ENCODE measurements at places on chromosomes 3 and 15.

DNA sequence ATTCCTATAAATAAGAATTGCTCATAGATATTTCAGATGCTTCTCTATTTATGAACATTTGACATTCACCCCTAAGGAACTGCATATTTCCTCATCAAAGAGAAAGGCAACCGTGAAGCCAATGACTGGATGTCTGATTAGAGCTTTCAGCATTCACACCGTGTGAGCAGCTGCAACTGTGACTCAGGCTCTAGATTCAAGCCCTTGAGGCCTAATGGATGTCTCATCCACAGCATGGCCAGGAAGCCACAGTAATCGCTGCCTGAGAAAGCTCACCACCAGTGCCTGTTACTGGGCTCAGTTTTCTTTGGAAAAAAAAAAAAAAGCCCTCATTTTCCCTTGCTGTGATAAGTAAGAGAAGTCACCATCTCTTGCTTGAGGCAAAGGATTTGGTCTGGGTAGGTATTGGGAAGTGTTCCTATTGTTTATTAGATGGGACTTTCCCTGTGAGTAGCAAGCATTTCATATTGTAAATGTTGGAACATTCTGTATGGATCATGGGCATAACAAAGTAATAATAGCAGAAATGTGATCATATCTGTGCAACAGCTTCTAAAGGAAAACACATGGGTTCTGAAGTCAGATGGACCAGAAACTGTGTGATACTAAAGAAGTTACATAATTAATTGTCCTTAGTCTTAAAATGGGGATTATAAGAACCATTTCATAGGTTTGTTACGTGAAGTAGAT is 783.7 kb downstream of the AGBL1 start:
- no peak for DNase-seq

DNA sequence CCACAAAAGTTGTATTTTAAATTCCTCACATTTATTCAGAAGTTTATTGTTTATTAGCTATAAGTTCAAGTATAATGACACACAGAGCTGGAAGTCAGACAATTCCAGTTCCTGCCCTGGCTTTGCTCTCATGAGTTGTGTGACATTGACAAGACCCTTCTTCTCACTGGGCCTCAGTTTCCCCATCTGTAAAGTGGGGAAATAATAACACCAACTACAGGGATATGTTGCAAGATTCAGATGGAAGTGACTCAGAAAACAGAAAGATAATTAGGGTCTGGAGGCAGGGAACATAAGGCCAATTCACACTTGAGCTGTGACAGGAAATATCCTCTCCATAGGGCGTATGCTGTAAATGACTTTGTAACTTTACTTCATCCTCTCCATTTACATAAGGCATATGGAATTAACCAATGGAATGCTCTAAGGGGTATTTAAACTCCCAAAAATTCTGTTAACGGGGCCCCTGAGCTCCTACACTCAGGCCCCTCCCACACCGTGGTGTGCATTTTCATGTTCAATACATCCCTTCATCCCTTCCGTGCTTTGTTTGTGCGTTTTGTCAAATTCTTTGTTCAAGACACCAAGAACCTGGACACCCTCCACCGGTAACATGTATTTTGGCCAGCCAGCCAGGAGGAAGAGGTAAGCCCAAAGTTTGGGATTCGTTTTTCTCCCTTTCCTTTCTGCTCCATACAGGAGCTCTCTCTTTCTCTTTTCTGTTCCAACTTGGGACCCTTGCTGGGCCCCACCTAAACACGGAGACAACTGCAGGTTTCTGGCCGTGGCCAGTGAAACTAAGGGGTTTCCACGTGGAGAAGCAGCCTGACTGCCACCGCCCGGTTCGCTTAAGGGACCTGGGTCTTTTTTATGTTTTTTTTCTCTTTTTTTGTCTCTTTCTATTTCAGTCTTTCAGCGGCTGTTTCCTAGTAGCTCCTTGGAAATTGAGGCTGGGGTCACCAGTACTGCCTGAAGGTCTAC is 16.9 kb downstream of the CYP11A1 start:
- DNase-seq = no peak

DNA sequence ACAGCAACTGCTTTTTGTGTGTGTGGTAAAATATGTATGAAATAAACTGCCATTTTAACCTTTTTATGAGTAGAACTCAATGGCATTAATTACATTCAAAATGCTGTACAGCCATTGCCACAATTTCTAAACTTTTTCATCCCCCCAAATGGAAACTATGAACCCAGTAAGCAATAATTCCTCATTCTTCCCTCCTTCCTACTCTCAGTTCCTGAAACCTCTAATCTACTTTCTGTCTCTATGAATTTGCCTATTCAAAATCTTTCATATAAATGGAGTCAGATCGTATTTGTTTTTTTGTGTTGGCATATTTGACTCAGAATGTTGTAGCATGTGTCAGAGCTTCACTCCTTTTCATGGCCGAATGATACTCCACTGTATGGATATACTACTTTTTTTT is 5.3 kb upstream of the BLM start:
- DNase-seq = no peak

DNA sequence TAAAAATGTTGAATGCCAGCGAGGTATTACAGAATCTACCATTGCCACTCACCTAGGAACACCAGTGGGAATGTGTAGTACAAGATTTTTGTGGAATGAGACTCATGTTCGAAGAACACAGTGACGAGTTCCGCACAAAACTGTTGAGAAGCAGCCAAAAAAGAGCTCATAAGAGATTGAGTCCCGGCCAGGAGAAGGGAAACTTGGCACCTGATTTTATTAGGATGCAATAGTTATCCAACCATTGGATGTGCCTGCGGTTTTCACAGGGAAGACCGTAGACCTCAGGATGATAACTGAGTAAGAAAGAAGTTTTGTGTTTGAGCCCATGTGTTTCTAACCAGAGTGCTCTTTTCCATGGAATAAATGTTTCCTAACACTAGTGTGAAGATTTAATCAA is 88.9 kb downstream of the PTPRG start:
- no peak for DNase-seq

- no peak for DNase-seq
These were observed 612 bp downstream of the UBA5 start for GRCh38 chr3:132660811-132661070.

DNA sequence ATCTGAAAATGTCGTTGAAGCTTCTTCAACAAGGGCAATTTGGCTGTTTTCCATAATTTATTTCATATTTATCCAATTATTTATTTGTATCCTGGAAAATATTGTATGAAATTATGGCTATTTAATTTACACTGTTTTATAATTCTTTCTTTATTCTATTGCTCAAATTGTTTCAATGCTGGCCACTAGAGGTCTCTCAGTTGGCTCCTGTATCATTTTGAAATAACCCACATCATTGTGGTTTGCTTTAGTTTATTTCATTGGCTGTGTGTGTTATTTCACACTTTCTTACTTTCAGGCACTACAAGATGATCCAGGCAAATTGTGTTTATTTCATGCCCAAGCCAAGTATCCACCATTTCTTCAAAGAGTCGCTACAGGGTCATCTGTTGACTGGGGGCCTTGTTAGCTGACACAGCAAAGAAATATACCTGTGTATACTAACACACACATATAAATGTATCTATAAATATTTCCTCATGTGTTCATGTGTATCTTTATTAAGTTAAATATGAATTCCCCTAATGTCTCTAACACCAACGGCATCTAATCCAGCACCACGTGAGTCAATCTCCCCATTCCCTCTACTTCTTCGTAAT is 86.2 kb downstream of the NPAP1 start:
- DNase-seq = no peak

- no peak for DNase-seq
These were observed 259.3 kb downstream of the BBX start for GRCh38 chr3:107782054-107782453.

- no peak for DNase-seq
These were observed 28.8 kb downstream of the CD47 start for GRCh38 chr3:108062051-108062450.

All from activated T-helper 2 cell treated with anti-CD3 and anti-CD28 coated beads, Interferon-gamma antibody, Interleukin-2, Interleukin-4, amounts not matched to agents 10 μg/mL and 5 μg/mL and 100 μg/mL, durations not matched to agents 14 hours and 24 hours and 36 hours (primary cell).